ENCODE measurements at places on chromosomes 16 and 17.

DNA sequence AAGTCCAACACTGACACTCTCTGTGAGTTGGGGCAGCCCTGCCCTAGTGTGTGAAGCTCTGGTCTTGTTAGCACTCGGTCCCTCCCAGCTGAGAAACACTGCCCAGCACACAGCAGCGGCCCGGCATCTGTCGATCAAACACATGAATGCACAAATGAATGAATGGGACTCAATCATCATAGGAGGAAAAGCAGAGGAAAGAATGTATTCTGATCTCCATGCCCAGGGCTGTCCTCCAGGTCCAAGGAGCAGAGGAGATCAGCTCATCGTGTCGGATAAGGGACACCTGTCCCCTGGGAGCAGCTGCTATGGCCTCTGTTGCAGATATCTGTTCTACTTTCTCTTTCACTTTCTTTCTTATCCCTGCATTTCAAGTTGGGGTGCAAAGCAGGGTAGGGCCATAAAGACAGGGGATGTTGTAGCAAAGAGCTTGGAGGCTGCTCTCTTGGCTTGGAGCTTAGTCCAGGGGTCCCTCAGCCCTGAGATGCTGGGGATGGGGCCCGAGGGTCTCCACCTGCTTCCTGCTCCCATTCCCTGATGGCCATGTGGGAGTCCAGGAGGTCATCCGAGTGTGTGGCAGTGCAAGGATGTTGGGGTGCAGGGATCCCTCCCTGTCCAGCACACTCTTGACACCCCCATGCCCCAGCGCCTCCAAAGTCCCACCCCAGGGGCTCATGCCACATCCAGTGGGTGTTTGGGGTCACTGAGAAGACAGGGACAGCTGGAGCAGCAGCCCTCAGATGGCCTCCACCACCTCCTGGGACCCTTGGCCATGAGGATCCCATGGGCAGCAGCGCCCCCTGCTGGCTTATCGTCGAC is 88.2 kb downstream of the IRF8 start:
- peak; percentile 6 for DNase-seq

DNA sequence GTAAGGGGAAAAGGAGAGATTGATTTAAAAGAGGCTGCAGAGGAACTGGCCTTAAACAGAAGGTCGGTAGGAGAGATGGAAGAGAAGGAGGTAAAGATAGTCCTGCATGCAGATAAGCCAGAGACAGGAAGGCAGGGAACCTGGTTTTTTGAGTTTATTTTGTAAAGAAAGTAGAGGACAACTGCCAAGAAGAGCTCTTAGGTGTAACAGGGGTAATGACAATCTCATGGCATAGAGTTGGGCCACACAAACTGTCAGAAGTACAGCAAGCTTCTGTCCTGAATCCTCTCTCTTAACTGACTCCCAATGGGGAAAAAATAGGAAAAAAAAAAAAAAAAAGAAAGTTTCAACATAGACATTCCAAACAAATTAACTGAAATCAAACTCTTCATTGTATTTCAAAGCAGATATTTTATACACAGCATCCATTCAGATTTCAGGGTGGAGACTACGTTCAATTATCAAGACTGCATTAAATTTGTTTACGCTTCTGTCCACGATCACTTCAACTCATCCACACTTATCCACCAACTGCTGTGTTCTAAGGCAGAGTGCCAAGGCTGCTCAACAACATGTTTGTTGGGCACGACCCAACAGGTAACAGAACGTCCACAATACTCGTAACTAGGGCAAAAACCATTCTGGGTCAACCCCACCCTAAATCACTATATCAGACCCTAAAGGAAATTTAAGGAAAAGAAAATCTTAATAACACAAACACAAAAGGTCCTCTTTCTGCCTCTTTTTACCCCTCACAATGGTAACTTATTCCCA is 34.9 kb downstream of the USP31 start:
- DNase-seq = no peak

- DNase-seq = no peak
Measured at GRCh38 chr16:66656547-66656946, 40.0 kb downstream of the CMTM4 start.

GRCh38 chr16:72182976-72183375 is 11.0 kb upstream of the PMFBP1 start:
- DNase-seq = no peak

Measured in activated CD8-positive, alpha-beta memory T cell treated with anti-CD3 and anti-CD28 coated beads for 1 hour (primary cell).